ENCODE measurements at places on chromosomes 13 and 19.
A peak's percentile ranks its signal among the peaks of the same experiment; 100 is the strongest.

DNA sequence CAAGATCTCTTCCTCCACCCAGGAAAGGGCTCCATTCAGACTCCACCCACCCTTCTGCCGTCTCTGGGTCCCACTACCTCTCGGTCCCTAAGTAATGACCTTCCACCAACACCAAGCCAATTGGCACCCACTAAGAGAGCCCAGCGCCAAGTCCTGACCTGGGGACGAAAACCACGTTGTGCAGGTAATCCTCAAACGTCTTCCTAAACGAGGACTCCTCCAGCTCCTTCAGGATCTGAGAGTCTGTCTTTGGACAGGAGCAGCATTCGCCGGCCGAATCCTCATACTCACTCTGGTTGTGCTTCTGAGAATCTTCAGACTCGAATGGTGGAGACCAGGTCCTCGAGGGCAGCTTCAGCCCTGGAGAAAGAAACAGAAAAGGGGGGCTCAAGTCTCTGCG lies 83.1 kb downstream of the ZNF557 start:
- no peak for DNase-seq

DNA sequence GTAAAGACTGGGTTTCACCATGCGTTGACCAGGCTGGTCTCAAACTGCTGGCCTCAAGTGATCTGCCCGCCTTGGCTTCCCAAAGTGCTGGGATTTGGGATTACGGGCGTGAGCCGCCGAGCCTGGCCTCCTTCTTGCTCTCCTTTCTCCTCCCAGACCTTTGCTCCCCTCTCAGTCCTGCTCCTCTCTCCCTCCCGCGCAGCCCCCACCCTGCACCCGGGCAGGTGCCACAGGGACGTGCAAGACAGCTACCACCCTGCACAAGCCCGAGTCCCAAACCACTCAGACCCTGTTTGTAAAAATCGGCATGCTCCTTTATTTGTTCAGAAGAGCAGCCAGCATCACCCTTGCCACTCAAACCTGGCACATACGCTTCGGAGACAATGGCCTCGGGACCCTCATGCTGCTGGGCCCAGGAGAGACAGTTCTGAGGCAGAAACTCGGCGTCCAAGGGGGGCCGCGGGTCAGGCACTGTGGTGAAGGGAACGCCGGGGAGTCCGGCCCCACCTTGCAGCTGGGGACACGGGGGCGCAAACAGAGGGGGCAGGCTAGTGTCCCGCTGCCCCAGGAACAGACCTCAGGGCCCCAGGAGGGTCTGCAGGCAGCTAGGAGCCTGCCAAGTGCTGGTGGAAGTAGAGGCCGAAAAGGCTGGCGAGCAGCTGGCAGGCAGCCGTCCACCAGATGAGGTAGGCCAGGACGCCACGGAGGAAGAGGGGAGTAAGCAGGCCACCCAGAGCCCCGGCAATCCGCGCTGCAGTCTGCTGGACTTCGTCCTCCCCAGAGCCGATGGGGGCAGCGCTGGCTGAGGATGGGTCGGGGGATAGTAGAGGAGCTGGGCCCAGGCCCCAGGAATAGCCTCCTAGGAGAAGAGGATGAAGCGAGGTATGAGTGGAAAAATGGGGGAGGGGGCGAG lies 18.7 kb downstream of the TMEM161A start:
- DNase-seq, result no peak

DNA sequence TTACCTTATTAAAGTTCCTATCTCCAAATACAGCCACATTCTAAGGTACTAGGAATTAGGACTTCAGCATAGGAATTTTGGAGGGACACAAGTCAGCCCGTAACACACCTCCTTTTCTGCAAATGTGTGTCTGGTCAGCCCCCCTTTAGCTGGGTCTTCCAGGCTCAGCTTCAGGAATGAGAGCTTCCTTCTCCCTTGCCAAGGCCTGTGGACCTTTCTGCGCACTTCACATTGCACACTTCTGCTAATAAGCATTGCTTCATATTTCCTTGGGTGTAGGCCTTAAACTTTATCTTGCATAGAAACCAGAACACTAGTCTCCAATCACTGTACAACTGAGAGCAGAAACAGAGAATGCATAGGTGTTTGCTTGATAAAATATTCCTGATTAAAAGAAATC lies 4.5 kb upstream of the STK24 start:
- no peak for DNase-seq

DNA sequence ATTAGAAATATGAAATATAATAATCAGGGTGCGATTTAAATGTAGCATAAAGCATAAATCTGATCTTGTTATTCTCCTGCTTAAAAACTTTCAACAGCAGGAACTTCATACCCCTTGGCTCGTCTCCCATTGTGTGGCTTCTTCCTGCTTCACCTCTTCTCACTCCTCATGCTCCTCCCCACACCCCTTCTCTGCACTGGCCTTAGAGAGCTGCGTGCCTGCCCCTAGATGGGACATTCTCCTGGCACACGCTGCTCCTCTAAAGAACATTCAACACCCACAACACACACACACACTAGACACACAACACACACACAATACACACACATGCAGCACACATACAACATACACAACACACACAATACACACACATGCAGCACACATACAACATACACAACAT lies 104.6 kb upstream of the RAP2A start:
- no peak for DNase-seq

GRCh38 chr19:1080360-1081161 lies 13.6 kb downstream of the ARHGAP45 start:
- no peak for DNase-seq

DNA sequence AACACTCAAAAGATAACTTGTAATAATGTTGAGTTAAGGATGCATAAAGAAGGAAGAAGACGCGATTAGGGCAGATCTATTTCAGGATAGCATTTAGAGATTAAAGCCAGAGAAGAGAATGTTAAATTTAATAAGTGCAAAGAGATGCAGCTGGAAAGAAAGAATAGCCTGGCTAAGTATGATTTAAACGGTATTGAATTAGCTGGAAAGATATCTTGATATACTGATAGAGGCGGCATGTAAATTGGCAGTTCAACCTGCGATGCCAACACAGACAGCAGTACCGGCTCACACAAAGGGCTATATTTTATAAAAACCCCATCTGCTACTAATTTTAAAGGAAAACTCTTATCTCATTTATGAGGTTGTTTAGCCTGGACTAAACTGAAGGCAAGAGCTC lies 121.4 kb downstream of the ENOX1 start:
- no peak for DNase-seq

GRCh38 chr13:78067290-78067689 lies 148.7 kb upstream of the EDNRB start:
- DNase-seq, result no peak

DNA sequence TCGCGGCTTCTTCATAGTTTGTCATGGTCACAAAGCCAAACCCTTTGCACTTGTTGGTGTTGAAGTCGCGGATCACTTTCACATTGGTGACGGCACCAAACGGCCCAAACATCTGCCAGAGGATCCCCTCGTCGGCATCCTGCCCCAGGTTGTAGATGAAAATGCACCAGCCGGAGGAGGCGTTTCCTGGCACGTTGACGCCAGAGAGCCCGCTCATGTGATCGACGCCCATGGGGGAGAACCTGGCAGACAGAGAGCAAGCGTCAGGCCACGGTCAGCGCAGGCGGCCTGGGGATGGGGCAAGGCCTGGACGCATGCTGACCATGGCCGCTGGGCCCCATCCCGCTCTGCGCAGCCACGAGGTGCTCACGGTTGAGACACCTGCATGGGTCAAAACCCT lies 20.1 kb upstream of the TIMM44 start:
- DNase-seq, result no peak

DNA sequence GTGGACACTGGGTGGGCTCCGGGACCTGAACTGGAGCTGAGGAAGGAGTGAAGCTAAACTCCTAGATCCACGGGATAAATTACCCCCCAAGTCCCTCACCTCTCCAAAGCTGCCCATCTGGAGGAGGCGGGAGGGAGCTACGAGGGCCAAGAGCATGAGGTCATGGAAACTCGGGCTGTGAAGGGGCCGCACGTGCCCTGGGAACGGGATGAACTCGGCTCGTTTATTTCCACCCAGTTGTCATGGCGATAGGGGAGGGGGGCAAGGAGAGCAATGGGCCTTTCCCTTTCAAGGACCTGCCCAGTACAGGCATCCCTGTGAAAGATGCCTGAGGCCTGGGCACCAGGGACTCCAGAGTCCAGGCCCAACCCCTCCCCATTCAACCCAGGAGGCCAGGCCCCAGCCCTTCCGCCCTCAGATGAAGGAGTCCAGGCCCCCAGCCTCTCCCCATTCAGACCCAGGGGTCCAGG lies 3.8 kb downstream of the PPP1R12C start:
- no peak for DNase-seq

DNA sequence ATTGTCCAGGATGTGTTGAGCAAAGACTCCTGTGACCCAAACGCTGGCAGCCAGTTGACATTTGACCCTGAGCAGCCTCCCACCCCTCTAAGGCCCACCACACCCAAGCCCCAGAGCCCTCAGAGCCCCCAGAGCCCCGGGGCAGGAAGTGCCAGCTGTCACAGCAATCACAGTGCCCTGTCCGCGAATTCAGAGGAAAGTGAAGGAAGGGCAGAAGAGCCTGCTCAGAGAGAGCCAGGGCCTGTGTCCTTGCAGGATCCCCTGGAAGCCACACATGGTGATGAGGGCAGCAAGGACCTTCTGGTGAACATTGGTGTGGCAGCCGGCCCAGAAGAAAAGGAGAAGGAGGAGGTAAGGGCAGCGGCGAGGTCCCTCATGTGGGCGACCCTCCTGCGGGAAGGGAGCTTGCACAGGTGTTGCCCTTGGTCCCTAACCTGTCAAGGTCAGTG lies 63.7 kb downstream of the SPATA13 start:
- DNase-seq, result no peak

- no peak for DNase-seq
Observed at GRCh38 chr13:113119822-113120189, 2.8 kb upstream of the F10 start.

DNA sequence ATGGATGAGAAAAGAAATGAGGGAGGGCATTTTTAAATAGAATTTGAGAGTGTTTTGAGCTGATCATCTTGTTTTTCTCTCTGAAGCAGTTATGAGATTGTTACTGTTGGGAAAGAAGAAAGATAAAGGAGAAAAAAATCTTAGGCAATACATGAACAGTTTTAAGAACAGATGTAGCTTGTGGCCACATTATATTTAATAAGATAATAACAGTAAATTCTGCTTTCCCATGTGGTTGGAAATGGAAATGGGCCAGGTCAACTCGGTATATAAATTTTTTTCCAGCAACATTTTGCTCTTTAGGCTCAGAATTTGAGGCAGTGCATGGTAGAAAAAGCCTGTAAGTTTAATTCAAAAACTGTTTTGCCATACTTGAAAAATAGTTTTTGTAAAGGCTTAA lies 118.7 kb downstream of the POSTN start:
- no peak for DNase-seq

DNA sequence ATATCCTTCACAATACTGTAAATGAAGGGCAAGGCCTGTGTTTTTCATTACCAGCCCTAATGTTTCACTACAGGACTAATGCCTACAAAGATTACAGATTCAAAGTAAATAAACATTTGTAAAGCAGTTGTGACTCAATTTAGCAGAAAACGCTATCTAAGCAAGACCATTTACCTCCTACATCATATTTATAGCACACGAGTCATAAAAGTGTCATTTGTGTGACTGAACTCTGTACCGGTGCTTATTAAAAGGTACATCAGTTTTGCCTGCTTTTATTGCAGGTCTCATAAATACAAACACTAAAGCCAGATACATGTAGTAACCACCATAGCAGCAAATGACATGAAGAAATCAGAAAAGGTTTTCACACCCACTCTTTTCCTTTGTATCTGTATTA lies 61.5 kb upstream of the SLC15A1 start:
- no peak for DNase-seq

DNA sequence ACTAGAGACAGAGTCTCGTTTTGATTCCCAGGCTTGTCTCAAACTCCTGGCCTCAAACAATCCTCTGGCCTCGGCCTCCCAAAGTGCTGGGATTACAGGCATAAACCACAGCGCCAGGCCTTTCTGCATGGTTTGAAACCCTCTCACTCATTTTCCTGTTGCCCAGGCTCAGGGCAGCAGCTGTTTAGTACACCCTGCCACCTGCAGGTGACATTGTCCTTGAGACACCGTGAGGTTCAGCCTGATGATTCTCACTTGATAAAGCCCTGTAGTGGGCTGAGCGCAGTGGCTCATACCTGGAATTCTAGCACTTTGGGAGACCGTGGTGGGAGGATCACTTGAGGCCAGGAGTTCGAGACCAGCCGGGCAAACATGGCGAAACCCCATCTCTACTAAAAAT lies 12.5 kb downstream of the IL12RB1 start:
- DNase-seq, result no peak

- DNase-seq, result no peak
Observed at GRCh38 chr19:18452386-18452785, 14.5 kb upstream of the ISYNA1 start.

DNA sequence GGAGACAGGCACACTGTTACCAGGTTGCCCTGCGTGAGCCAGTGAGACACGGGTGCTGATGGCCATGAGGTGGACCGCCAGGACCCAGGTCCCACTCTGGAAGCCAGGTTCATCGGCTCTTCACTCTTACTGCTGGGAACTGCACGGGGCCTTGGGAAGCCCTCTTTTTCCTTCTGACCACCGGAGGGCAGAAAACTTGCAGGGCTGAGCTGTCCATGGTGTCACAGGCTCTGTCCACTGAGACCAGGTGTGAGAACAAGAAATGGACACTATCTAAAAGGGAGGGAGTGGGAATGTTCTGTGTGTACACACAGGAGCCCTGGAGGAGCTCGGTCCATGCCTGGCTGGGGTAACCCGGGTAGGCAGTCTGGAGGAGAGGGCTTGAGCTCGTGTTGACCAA lies 93.4 kb downstream of the UQCRFS1 start:
- DNase-seq, result no peak

DNA sequence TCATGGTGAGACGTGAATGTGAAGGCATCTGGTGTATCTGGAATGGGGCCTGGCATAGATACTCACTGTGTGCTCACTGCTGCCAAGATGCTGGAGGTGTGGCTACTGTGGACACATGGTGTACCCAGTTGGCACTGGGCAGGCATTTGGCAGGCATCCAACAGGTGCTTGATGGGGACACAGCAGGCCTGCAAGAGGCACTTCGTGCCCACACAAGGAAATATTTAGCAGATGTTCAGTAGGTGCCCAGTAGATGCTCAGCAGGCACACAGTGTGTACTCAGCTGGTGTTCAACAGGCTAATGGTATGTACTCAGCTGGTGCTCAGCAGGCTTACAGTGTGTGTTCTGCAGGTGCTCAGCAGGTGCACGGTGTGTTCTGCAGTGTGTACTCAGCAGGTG lies 14.2 kb downstream of the CRTC1 start:
- peak; percentile 67 for DNase-seq

DNA sequence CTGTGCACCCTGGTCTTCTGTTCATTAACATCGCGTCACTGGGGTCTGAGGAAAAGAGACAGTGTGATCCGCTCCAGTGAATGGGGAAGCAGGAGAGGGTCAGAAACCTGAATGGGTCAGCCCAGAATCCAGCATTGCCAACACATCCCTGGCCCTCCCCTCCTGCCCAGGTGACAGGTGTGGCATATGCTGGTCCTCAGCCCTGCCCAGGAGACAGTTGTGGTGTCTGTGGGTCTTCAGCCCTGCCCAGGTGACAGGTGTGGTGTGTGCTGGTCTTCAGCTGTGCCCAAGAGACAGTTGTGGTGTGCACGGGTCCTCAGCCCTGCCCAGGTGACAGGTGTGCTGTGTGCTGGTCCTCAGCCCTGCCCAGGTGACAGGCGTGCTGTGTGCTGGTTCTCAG lies 8.0 kb downstream of the TFDP1 start:
- DNase-seq, result no peak

Measured in NCI-H2081 (cell line).